ENCODE measurements at places on chromosomes 4 and X.

DNA sequence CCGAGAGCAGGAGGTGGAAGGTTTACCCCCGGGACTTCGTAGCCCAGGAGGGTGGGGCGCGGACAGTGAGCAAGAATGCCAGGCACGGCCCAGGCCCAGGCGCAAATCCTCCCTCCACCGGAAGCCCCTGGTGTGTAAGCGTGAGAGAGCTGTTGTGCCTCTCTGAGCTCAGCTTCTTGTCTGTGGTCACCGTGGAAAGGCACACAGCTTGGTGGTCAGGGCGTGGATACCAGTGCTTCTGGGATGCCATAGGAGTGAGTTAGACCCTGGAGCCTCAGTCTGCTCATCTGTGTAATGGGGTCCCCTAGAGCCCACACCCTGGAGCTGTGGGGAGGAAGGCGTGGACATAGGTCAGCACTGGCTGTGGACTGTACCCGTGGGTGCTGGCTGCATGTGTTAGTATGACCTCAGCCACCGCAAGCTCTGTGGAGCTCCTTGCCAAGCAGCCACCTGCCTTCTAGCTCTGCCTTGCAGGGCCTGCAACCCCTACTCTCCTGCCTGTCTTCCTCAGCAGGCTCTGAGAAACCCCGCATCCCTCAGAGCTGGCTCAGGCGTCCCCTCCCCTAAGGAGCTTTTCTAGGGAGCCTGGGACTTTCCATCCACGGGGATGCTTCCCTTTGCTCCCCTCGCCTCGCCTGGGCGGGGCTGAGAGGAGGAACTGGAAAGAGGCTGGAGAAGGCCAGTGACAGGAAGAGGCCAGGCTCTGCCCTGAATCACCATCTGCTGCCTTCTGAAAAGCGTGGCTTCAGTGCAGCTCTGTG is 28.0 kb upstream of the AFAP1 start:
- no peak for DNase-seq

DNA sequence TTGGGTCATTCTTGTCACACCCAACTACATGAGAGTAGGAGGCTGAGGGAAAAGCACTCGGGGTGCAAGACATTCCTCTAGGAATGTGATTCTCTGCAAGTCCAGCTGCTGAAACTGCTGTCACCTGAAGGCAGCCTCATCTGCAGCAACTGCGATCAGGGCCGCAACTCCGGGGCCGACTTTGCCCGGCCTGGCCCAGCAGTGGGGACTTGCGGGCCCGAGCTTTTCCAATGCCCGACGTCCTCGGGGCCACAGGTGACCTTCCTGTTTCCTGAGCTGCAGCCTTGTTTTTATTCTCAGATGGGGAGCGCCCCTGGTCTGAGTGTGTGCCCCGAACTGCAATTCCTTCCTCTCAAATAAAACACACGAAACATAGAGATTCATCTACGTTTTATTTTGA is 104.7 kb upstream of the NKX1-1 start:
- DNase-seq, result no peak

DNA sequence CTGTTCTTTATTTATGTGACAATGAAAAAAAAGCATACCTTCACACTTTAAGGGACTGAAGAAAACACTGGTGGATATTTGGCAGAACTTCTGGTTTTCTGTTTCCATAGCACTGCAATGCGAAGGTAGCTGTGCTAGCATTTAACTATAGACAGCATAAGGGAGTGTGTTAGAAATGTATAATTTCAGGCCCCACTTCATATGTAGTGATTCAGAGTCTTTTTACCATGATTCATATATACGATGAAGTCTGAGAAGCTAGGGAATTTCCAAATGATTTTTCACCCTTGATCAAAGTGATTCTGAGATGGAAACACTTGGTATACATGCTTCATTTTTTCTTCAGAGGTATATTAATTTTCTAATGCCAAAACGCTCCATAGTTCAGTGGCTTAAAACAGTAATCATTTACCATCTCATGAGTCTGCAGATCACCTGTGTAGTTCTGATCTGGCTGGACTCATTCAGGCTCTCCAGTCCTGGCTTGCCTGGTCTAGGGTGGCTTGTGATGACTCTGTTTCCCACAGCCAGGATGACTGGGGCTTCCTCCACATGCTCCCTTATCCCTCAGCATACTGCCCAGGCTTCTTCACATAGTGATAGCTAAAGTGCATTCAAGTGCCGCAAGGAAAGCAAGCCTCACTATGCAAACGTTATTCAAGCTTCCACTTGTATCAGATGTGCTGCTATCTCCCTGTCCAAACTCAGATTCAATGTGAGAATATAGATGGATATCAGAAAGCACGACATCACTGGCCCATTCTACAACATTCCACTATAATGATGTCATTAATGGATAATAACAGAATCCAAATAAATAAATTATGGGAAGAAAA is 790.1 kb downstream of the TECRL start:
- no peak for DNase-seq

- no peak for DNase-seq
Measured at GRCh38 chr4:93232883-93233282, 595.7 kb upstream of the ATOH1 start.

GRCh38 chr4:136203199-136203598 is 1329.1 kb downstream of the PCDH18 start:
- no peak for DNase-seq

DNA sequence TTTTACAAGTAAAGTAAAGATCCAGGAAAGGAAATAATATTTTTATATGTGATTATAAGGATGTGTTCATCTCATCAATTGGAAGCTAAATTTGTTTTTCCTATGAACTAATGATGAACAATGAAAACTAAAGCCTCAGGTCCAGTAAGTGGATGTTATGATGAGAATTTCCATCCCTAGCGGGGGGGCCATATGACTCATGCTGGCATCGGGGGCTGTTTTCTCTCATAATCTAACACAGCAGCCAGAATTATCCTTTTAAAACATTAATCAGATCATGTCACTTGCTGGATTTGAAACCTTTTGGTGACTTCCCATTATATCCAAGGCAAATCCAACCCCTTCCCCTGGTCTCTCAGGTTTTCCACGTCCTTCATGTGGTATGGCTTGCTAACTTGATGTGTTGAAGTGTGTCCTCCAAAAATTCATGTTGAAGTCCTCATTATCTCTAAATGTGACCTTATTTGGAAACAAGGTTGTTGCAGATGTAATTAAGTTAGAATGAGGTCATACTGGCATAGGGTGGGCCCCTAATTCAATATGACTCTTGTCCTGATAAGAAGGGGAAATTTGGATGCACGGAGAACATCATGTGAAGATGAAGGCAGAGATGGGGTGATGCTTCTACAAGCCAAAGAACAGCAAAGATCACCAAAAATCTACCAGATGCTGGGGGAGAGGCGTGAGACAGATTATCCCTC is 96.8 kb downstream of the AKAP4 start:
- no peak for DNase-seq

DNA sequence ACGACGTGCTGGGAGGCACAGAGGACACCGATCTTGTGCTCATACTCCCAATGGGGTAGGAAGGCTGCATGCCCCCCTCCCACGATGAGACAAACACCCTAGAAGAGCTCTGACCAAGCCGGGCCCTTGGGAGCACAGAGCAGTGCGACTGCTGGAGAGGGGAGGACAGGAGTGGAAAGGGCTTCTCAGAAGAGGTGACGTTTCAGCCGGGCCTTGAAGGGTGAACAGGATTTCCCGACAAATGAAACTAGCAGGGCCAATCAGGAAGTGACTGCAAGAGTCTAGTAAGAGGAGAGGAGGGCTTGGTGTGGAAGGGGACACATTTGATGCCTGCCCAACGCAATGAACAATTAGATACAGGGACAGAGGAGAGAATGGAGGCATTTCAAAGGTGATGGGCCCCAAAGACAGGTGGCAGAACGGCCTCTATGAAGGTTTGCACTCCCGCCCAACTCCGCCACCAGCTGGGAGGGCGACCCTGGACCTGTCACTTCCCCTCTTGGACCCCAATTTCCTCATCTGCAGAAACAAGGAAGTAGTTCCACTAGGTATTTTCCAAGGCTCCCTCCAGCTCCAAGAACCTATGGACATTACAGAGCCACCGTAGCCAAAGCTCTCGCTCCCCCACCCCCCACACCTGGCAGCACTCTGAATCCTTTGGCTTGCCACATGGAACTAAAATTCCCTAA is 3.9 kb downstream of the HCFC1 start:
- no peak for DNase-seq

GRCh38 chr4:147755561-147756295 is 23.8 kb downstream of the ARHGAP10 start:
- DNase-seq, result no peak

GRCh38 chr4:1769692-1770091 is 23.4 kb upstream of the FGFR3 start:
- DNase-seq, result no peak

DNA sequence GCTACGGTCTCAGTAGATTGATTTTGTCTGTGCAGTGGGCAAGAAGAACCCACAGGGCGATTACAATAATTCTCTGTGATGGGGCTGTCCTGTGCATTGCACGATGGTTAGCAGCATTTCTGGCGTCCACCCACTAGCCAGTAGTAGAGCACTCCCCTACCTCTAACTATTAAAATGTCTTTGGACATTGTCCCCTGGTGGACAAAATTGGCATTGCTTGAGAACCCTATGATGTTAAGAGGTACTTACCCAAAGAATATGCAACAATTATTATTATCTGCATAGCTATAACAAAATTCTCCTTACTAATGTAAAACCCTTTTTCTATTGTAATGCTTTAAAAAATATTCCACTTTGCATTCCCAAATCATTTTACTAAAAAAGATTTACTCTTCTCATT is 109.5 kb upstream of the VCX3A start:
- DNase-seq, result no peak

- no peak for DNase-seq
Measured at GRCh38 chr4:7516773-7517144, 82.0 kb upstream of the PSAPL1 start.

DNA sequence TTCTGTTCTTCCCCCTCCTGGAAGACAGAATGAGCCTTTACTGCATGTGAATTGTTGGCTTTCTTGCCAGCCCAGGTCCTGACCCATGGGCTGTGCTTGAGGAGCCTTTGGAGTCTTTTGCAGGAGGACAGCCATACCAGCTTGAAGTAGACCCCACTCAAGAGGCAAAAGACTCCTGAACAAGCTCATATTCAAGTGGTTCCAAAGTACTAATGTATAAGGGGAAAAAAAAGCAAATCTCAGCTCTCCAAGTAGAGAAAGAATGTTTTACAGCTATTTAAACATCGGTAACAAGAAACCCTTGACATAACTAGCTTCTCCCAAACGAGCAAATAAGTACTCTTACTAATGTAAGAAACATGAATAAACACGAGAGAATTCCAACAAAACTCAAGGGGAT is 174.9 kb upstream of the MXRA5 start:
- no peak for DNase-seq

GRCh38 chr4:8209181-8209874 is 10.2 kb downstream of the SH3TC1 start:
- no peak for DNase-seq

- no peak for DNase-seq
Measured at GRCh38 chr4:180669680-180670079, 1573.5 kb upstream of the TENM3 start.

DNA sequence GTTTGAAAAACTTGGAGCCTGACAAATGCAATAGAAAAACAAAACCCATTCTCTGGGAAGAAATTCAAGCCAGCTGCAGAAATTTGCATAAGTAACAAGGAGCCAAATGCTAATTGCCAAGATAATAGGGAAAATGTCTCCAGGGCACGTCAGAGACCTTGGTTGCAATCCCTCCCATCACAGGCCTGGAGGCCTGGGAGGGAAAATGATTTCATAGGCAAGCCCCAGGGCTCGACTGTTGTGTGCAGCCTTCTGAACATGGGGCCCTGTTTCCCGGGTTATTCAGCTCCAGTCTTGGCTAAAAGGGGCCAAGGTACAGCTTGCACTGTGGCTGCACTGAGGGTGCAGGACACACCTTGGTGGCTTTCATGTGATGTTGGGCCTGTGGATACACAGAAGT is 760.4 kb upstream of the PABPC4L start:
- DNase-seq, result no peak

GRCh38 chr4:157165935-157166610 is 54.5 kb upstream of the GRIA2 start:
- no peak for DNase-seq

DNA sequence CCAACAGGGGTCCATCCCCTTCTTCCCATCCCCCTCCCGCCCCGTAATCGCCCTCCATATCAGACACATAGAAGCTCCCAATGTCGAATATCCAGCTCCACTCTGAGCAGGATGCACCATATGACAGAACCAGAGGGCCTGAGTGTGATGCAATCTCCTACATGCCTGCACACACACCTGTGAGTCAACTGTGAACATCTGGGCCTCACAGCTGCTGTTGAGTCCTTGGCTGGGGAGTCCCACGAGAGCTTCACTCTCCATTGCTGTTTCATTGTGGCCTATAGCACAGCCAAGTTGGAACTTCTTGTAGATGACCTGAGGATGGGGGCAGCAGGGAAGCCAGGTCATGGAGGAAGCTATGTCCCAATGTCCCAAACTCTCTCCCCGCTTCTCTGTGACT is 8.2 kb downstream of the SLC38A5 start:
- no peak for DNase-seq

GRCh38 chr4:25172961-25173915 is 13.0 kb upstream of the SEPSECS start:
- no peak for DNase-seq

DNA sequence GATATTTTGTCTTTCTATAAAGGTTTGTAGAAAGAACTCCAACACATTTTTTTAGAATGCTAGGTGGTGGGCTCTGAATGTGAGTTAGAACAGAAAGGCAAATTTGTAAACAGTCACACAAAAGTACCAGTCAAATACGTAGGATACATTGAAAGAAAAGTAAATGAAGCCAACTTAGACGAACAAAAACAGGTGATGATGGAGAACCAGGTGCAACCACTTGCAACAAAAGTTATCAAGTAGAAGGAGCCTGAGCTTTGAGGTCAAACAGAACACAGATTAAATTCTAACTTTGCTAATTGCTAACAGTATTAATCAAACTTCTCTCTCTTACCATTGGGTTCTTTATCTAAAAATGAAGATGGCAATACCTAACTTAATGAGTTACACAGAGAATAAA is 62.7 kb upstream of the DAPP1 start:
- no peak for DNase-seq

DNA sequence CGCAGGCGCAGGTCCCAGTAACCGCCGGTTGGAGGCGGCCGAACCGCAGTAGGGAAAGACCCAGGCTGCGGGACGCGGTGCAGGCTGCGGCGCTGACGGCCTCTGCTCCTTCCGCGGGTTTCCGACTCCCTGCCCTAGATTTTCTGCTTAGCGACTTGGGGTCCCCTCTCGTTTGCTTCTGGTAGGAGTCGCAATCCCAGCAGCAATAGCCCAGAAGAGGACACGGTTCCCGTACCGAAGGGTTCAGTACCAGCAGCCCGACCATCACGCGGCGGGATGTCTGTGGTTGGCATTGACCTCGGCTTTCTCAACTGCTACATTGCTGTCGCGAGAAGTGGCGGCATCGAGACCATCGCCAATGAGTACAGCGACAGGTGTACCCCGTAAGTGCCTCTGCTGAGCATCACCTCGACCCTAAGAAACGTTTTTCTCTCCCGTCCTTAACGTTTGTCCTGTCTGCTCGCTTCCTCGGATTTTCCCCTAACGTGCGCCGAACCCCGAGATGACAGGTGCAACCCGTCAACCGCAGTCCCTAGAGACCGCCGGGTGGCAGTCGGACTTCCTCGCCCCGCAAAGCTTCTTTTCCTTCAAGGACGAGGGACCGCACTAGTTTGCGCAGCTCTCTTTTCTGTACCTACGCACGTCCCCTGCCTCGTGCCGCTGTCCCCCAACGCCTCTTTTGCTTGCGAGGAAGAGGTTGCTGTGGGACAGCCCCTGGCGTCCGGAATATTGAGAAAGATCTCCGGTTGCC is at the start of gene HSPA4L:
TSS of gene HSPA4L (plus strand) at position 48 of the 751 bp plus-strand sequence. CDS start at position 277, 229 bp downstream.
- peak; percentile 64 for DNase-seq

Data from HuH-7 (cell line).